RKO (cell line): ENCODE measurements at places on chromosomes 1 and 21.

- DNase-seq: no peak
Observed at GRCh38 chr1:205187420-205187819, 24.1 kb downstream of the DSTYK start.

DNA sequence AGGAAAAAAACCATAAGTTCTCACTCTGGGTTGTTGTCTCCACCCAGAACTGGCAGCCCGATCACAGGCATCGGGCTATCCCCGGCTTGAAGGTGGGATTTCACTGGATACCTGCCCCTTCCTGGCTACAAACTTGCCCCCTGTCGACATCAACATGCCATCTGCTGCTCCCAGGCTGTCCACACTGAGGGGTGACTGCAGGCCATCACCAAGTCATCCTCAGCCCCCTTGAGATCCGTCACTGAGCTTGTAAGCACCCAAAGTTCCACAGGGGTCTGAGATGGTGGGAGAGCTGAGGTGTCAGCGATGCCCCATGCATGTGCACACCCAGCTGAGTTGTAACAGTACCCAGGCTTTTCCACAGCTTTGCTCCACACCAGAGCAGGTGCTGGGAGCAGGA, 211.0 kb downstream of the AMY1C start:
- no peak for DNase-seq

- DNase-seq: no peak
Observed at GRCh38 chr21:34792504-34793089, 123.8 kb downstream of the CLIC6 start.

DNA sequence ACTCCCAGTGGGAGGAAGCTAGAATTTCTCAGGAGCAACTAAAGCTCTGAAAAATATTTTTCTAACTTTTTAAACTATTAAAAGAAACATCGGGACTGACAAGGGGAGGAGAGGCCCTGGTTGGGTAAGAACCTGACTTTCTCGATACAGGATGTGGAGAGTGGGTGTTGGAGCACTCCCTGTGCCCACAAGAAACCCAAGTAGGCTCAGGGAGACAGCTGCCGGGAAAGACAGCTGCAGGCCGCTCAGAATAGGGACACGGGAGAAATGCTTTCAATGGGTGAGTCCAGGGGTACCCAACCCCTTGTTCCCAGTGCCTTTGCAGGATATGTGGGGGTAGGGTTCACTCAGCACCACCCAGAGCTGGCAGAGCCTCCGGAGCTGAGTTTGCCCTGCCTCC, 43.6 kb downstream of the PLEKHA6 start:
- no peak for DNase-seq
